ENCODE measurements at places on chromosomes 16 and 17.

GRCh38 chr16:64236316-64236715 is 885.5 kb downstream of the CDH11 start:
- no peak for DNase-seq

DNA sequence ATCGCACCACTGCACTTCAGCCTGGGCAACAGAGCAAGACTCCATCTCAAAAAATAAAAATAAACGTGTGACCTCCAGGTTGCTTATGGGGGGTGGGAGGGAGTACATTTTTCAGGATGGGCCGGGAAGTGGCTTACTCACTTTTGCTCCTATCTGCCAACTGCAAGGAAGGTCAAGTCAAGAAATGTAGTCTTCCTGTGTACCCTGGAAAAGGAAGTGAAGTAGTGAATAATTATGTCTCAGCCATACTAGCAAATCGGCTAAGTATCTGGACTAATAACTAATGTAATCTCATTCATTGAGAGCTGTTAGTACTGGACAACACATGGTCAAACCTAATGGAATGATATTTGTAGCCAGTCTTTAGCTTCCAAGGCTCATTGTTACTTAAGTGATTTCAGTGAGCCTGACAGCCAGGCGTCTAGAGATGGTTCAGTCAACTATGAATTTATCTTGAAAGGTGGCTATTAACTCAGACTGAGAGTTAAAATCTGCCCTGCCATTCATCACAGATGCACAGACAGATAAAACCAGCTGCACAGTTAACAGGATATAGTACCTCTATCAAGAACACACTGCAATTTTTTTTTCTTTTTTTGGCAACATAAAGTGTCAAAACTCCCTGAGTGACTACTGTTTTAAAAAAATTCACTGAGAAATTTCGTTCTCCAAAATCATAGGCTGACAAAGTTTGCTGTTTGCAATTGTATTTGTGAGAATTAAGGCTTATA is 3.7 kb upstream of the TACO1 start:
- DNase-seq, result no peak

GRCh38 chr16:14284930-14285512 is 213.9 kb downstream of the MRTFB start:
- DNase-seq, result peak; percentile 73

GRCh38 chr16:68070249-68070730 is 14.9 kb upstream of the NFATC3 start:
- DNase-seq, result no peak

GRCh38 chr17:5825717-5826330 is 241.5 kb upstream of the NLRP1 start:
- DNase-seq, result no peak

DNA sequence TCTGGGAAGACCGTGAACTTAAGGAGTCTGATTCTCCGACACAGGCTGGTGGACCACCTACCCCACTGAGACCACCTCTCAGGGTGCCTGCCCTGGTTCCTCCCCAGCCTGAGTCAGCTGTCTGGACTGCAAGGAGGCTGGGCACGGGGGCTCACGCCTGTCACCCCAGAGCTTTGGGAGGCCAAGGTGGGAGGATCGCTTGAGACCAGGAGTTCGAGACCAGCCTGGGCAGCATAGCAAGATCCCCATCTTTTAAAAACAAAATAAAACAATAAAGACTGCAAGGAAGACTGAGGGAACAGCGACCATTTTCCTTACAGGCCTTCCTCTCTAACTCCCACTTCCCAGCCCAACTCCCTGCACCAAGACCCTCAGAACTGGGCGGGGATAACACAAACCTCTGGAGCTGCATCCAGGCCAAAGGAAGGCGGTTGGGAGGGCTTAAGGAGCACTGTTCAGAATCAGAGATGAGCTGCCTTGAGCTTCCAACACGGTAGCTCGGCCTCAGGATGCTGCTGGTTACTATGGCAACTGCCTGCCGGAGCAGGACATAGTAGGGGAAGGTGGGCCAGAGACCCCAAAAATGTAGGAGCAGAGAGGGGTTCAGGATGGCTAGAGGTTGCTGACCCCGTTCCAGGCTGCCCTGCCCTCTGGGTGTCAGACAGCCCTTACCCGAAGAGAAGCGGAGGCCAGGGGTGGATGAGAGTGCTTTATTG is 4.4 kb downstream of the APOBR start:
- DNase-seq, result no peak
